A549 treated with CpdA at 1 μM for 4 hours (cell line): ENCODE measurements at places on chromosomes 4 and X. TPM values are rescaled to one million over a fixed set of nuclear protein-coding genes. Genes with fewer than 3 reads are reported as not detected.

SLC9B2 gene
- 6.7 to 9.9 TPM (median 7.9 TPM) in 5 replicates for total RNA-seq

F11 gene
- not detected in 5 replicates for total RNA-seq

MORC4 gene
- total RNA-seq: 32.8 to 54.1 TPM (median 37.2 TPM) in 5 replicates

CHRDL1 gene
- total RNA-seq: not detected in 5 replicates

BDH2 gene
- total RNA-seq: 7.7 to 10.4 TPM (median 8.2 TPM) in 5 replicates

BST1 gene
- 15.8 to 20.7 TPM (median 18.2 TPM) in 5 replicates for total RNA-seq

SERTM2 gene
- not detected in 5 replicates for total RNA-seq

REELD1 gene
- not detected in 5 replicates for total RNA-seq

ETDA gene
- not detected in 5 replicates for total RNA-seq

WAS gene
- 0.12 to 0.33 TPM (median 0.28 TPM) in 4 of 5 replicates, not detected in the other for total RNA-seq

HSD17B11 gene
- total RNA-seq: 44.2 to 51.1 TPM (median 48.1 TPM) in 5 replicates

GAGE12H gene
- total RNA-seq: not detected in 5 replicates

COL4A6 gene
- total RNA-seq: 14.3 to 17.2 TPM (median 15.7 TPM) in 5 replicates

GAGE12J gene
- not detected in 5 replicates for total RNA-seq

SHOX gene
- total RNA-seq: not detected in 5 replicates

IL1RAPL1 gene
- total RNA-seq: 0.09 TPM in 1 of 5 replicates, not detected in the others

CXCL1 gene
- 11.7 to 16.3 TPM (median 14.8 TPM) in 5 replicates for total RNA-seq

NAT8L gene
- total RNA-seq: 9.9 to 15.0 TPM (median 13.8 TPM) in 5 replicates

XK gene
- 0.31 to 0.40 TPM (median 0.37 TPM) in 5 replicates for total RNA-seq

SLC9A7 gene
- 9.7 to 13.3 TPM (median 12.9 TPM) in 5 replicates for total RNA-seq

ATP8A1 gene
- total RNA-seq: 0.03 to 0.23 TPM (median 0.05 TPM) in 5 replicates

ALPK1 gene
- 1.8 to 3.9 TPM (median 2.7 TPM) in 5 replicates for total RNA-seq

FGF5 gene
- total RNA-seq: 0.20 to 0.56 TPM (median 0.42 TPM) in 5 replicates

SHROOM3 gene
- 2.9 to 4.5 TPM (median 4.4 TPM) in 5 replicates for total RNA-seq

MSANTD1 gene
- 0.07 to 0.13 TPM (median 0.09 TPM) in 4 of 5 replicates, not detected in the other for total RNA-seq

GPC3 gene
- 0.16 TPM in 1 of 5 replicates, not detected in the others for total RNA-seq

HTN3 gene
- total RNA-seq: not detected in 5 replicates

CLNK gene
- not detected in 5 replicates for total RNA-seq

CFI gene
- total RNA-seq: 0.26 to 0.69 TPM (median 0.42 TPM) in 5 replicates

DNAAF6 gene
- total RNA-seq: not detected in 5 replicates

TMEM185A gene
- 24.1 to 29.9 TPM (median 27.9 TPM) in 5 replicates for total RNA-seq

SUPT20HL1 gene
- not detected in 5 replicates for total RNA-seq

ADH6 gene
- not detected in 5 replicates for total RNA-seq

IL2RG gene
- total RNA-seq: 0.08 to 0.31 TPM (median 0.13 TPM) in 4 of 5 replicates, not detected in the other

SLC49A3 gene
- 0.10 to 0.42 TPM (median 0.20 TPM) in 5 replicates for total RNA-seq
